ENCODE measurements at places on chromosomes 5 and 9. TPM values are rescaled to one million over a fixed set of nuclear protein-coding genes. Genes with fewer than 3 reads are reported as not detected.

Gene CCDC152
- total RNA-seq, result 6.1 TPM

Gene SPACA9
- 2.8 TPM for total RNA-seq

Gene DBH
- 0.11 TPM for total RNA-seq

Gene FBP2
- 1.0 TPM for total RNA-seq

Gene ACOT12
- not detected for total RNA-seq

Gene SELENOP
- total RNA-seq, result 304 TPM

Gene CDC25C
- total RNA-seq, result 3.8 TPM

Gene RMRP
- 5,655 TPM for total RNA-seq

Gene RNF180
- total RNA-seq, result 43.2 TPM

Gene SLC24A2
- 12.5 TPM for total RNA-seq

Gene IL3
- total RNA-seq, result not detected

Gene PCDHA9
- total RNA-seq, result 4.6 TPM

Gene CATSPER3
- not detected for total RNA-seq

Gene SIT1
- not detected for total RNA-seq

Gene WDR41
- 80.0 TPM for total RNA-seq

Gene NDOR1
- 10.3 TPM for total RNA-seq

Gene IFNK
- not detected for total RNA-seq

Gene ORM1
- not detected for total RNA-seq

Gene GAPT
- total RNA-seq, result 0.77 TPM

Gene SHLD3
- 10.0 TPM for total RNA-seq

Gene GALNT12
- 6.2 TPM for total RNA-seq

Gene PCDHGB6
- total RNA-seq, result 15.1 TPM

Gene LRRTM2
- total RNA-seq, result 124 TPM

Gene GRM6
- 38.8 TPM for total RNA-seq

Gene NMUR2
- total RNA-seq, result 0.22 TPM

Gene EGFLAM
- 75.3 TPM for total RNA-seq

Gene C5orf46
- total RNA-seq, result not detected

Gene RNF14
- 69.4 TPM for total RNA-seq

Gene HMGXB3
- 43.0 TPM for total RNA-seq

Gene YIPF5
- 74.4 TPM for total RNA-seq

Gene FGF1
- total RNA-seq, result 3.8 TPM

Gene STK32A
- total RNA-seq, result 17.7 TPM

Gene AK8
- total RNA-seq, result 2.1 TPM

Gene SPINK13
- not detected for total RNA-seq

Gene SHC3
- total RNA-seq, result 4.4 TPM

Gene SLC6A19
- 0.27 TPM for total RNA-seq

Gene OR1Q1
- total RNA-seq, result not detected

Gene C5orf52
- total RNA-seq, result not detected

Gene TUT7
- 41.8 TPM for total RNA-seq

Gene PCDHA6
- total RNA-seq, result 5.6 TPM

Gene SLC6A3
- 2.7 TPM for total RNA-seq

Gene RAD1
- 33.5 TPM for total RNA-seq

Gene FGD3
- 5.6 TPM for total RNA-seq

Gene FREM1
- 20.4 TPM for total RNA-seq

Gene HK3
- 1.9 TPM for total RNA-seq

Gene EFNA5
- 32.2 TPM for total RNA-seq

Gene SEMA5A
- 69.0 TPM for total RNA-seq

Gene IL9
- total RNA-seq, result not detected

Gene ARID3C
- total RNA-seq, result not detected

Measured in camera-type eye (tissue), 1 donor.